Stimulated activated CD4-positive, alpha-beta T cell treated with anti-CD3 and anti-CD28 coated beads, Interleukin-1b, Interleukin-23, amount 100 ng/mL, for 1 hour (primary cell): ENCODE measurements at places on chromosomes 11 and 22.

- DNase-seq: no peak
These were observed 2.8 kb downstream of the MRPL23 start for GRCh38 chr11:1949922-1950321.

- no peak for DNase-seq
These were observed 75.2 kb downstream of the PTPRJ start for GRCh38 chr11:48055292-48056132.

DNA sequence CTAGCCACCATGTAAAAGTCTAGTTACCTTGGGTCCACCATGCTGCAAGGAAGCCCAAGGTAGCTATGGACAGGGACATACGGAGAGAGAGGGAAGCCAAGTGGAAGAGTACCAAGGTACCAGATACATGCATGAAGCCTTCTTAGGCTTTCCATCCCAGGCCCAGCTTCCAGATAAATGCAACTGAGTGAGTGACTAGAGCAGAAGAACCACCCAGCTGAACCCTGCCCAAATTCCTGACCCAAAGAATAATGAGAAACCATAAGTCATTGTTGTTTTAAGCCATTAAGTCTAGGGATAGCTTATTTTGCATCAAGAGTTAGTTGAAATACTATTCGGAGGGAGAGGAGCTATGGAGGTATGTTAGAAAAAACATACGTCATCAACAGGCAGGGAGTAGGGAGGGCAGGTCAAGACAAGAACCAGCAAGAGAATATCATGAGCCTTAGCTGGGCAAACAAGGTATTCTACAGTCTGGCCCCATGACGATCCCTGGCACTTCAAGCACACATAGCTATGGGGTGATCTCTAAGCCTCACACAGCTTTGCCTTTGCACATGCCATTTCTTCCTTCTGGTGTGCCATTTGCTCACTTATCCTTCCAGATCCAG lies 36.5 kb upstream of the APLNR start:
- no peak for DNase-seq

DNA sequence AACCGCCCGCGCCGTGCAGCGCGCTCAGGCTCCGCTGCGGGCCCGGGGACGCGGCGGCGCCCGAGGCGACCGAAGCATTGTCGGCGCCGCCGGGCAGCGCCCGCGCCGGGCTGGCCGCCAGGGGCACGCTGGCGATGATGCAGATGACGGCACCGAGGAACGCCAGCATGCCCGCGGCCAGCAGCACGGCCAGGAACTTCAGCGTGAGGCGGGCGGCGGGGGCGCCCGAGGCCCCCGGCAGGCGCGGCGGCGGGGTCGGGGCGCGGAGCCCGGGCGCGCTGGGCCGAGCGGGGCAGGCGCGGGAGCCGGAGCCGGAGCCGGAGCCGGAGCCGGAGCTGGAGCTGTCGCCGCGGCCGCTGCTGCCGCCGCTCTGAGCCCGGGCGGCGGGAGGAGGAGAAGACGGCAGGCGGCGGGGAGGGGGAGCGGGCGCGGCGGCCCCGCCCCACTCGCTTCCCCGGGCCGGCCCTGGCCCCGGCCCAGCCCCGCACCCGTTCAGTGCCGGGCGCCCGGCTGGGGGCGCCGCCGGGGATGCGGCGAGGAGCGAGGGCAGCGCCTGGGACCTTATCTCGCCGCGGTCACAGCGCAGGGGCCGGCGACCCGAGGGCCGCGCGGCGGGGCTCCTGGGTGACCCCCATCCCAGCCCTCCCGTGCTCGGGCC lies at the start of gene NPTXR:
Gene NPTXR (minus strand): TSS at position 372 of the 658 bp plus-strand sequence.
- no peak for DNase-seq

- DNase-seq: no peak
These were observed 46.1 kb downstream of the MYH9 start for GRCh38 chr22:36341640-36342041.

DNA sequence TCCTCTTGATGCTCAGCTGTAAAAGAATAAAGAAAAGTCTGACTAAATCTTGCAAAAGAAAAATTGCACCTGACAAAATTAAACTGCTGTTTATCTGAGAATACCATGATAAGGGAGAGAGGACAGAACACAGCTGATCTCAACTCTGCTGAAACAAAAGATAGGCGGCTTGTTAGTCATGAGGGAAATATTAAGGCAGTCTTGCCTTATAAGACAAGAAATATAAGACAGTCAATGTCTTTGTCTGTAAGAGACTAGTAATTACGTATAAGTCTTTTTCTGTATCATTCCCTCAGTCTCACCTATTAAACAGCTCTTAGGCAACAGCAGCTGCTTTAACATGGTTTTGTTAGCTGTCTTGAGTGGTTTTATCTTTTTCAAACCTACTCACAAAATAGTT lies 296.6 kb downstream of the LUZP2 start:
- no peak for DNase-seq

GRCh38 chr22:26041931-26042330 lies 127.3 kb upstream of the SEZ6L start:
- DNase-seq: no peak

GRCh38 chr22:49753961-49754695 lies 73.5 kb downstream of the BRD1 start:
- no peak for DNase-seq

DNA sequence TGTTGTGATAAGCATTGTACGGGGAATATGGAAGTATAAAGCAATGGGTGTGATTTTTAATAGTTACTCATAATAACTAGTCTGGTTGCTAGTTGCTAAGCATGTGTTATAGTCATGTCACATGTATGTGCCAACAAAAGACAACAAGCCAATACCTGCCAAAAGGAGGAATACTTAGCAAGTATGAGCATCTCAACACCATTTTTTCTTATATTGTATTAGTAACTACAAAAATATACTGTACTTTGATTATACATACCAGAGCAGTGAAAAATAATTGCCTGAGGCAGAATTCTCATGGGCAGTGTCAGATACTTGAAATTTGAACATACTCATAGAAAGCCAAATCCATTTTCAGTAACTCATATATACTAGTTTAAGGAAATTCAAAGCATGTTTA lies 62.4 kb upstream of the ALKBH3 start:
- no peak for DNase-seq

DNA sequence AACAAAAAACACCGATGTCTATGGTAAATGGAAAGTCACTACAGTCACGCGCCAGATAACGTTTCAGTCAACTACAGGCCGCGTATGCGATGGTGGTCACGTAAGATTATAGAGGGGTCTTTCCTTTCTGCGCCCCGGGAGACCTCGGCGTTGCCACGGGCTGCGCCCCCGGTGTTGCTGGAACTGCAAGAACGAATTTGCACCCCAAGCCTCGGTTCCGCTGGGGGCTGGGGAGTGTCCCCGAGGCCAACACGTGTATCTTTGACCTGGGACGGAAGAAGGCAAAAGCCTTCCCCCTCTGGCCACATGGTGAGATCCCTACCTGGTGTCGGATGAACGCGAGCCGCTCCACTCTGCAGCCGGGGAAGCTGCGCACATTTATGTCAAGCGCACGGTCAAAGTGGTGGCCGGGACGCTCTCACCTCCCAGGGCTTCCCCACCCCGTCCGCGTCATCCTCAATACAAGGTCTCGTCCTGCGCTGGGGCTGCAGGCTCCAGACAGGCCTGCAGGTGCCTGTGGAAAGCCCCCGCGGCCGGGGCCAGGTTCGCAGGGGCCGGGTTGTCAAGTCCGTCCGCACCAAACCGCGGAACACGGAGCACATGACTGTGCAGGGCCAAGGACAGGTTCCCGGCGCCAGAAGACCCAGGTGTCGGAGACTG lies 29.3 kb upstream of the APLP2 start:
- DNase-seq: no peak

GRCh38 chr22:20588843-20589581 lies 81.6 kb downstream of the MED15 start:
- no peak for DNase-seq

- DNase-seq: peak; percentile 74
These were observed 65.1 kb downstream of the ETS1 start for GRCh38 chr11:128522055-128522942.

GRCh38 chr11:86592047-86592591 lies 80.3 kb downstream of the ME3 start:
- no peak for DNase-seq

DNA sequence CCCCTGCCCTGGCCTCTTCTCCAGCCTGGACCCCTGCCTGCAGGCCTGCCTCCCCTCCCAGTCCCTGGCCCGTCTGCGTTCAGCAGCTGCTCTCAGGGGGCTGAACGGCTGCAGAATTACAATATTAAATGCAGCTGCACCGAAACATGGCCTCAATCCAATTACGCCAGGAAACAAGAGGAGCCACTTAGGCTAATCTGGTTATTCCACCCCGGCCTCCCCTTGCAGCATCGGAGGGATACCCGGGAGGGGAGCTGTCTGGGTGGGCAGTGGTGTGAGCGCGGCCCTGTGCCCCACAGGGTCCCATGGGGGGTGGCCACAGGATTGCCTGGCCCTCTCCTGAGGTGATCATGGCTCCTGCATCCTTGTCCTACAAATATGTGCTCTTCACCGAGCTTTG lies 42.6 kb downstream of the FLRT1 start:
- no peak for DNase-seq

DNA sequence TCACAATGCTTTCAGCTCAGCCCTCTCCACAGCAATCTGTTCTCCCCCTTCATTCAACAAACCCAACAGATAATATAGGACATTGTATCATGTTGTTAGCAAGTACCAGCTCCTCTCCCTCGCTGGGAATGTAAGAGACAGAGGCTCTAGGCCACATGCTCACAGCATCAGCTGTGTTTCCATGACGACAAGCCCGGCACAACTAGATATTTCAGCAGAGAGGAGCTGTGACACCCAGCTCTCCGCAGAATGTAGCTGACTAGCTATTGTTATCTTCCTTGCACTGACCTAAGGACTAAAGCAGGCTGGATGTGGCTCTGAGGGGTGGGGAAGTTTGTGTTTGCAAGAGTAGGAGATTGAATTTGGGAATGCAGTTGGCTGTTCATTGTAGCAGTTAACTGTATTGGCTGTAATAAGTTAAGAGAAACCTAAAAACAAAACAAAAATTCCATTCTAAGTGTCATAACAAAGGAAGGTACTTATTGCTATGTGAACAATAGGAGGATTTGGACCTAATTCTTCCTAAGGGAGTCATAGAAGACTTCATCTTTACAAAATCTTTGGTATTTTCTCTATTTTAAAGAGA lies 28.0 kb upstream of the RRAS2 start:
- no peak for DNase-seq

DNA sequence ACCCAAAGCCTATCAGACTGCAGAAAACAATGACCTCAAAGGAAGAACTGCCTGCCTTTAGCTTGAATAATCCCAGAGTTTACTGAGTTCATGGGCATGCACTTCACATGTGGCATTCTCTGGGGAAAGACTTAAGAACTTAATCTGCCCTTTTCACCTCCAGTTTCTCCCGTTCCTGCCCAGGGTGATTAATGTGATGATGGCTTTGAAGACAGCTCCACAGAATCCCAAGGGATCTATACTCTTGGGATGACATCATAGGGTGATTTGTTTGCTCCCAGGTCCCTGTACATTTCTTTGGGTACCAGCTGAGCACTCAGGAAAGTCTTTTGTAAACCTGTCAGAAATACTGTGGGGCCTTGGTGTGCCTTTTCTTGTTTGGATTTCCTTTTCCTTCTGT lies 14.0 kb downstream of the FJX1 start:
- DNase-seq: no peak

DNA sequence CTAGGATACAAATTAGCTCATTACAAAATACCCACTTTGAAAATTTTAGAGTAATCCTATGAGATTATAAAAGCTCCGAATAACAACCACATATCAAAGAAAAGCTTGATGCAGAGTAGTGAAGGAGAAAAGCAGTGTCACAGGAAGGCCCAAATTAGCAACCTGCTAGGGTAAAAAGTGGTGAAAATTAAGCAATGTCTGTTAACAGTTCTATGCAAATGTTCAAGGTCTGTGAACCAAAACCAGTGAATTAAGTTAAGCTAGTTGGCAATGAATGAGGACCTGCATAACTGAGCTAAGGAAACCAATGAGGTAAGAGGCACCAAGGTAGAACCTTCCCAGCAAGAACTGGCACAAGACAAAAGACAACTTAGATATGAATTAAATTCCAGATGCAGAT lies 29.6 kb downstream of the PRDM10 start:
- DNase-seq: no peak

- no peak for DNase-seq
These were observed 8.0 kb upstream of the NAALADL1 start for GRCh38 chr11:65066315-65066714.

- no peak for DNase-seq
These were observed 428.0 kb downstream of the TBC1D22A start for GRCh38 chr22:47190276-47190956.

DNA sequence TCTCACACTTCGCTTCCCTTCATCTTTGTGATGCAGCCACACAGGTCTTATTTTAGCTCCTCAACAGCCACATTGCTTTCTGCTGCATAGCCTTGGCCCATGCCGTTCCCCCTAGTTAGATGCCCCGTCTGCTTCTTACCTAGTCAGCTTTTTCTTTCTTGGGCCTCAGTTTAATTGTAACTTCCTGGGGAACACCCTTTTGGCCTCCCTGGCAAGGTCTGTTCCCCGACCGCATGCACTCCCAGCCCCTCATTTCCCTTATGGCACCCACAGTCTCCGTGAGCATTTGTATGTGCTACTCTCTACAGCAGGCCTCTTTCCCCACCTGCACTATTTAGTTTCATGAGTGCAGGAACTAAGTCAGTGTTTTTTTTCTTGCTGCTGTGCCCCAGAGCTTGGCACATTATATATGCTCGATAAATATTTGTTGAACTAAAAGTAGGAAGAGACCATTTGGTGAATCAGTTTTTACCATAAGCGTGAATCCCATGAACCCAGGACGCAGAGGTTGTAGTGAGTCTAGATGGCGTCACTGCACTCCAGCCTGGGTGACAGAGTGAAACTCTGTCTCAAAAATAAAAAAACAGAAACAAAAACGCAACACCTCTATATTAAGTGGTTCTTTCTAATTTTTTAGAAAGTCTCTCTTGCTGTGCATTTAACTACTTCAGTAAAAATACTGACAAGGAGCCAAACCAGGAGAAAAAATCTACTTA lies 38.5 kb downstream of the TNRC6B start:
- no peak for DNase-seq

- DNase-seq: no peak
These were observed 424 bp upstream of the ADORA2A start for GRCh38 chr22:24426851-24427499.

GRCh38 chr11:68076371-68077042 lies 37.7 kb downstream of the TCIRG1 start:
- DNase-seq: no peak

- DNase-seq: no peak
These were observed 26.9 kb upstream of the P2RY2 start for GRCh38 chr11:73191151-73191550.

- no peak for DNase-seq
These were observed 73.0 kb downstream of the CD44 start for GRCh38 chr11:35211952-35212351.
